ENCODE measurements at places on chromosomes 13 and 19.

- peak; percentile 79 for ATAC-seq
Observed at GRCh38 chr19:662962-663681, at the start of gene RNF126. Gene RNF126, minus strand, starts transcription at chr19:663214. Its CDS starts 93 bp downstream, at chr19:663121.

- ATAC-seq = no peak
Observed at GRCh38 chr13:101955764-101956163, 446.1 kb downstream of the FGF14 start.

DNA sequence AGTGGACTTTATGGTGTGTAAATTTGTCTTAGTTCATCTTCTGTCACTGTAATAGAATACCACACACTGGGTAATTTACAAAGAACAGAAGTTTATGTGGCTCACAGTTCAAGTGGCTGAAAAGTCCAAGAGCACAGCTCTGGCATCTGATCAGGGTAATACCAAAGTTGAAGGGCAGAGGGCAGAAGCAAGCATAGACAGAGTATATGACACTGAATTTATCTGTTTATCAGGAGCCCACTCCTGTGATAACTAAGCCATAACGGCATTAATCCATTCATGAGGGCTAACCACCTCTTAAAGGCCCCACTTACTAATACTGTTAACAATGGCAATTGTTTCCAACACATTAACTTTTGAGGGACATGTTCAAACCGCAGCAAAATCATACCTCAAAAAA is 4.0 kb upstream of the RFXAP start:
- ATAC-seq = no peak

DNA sequence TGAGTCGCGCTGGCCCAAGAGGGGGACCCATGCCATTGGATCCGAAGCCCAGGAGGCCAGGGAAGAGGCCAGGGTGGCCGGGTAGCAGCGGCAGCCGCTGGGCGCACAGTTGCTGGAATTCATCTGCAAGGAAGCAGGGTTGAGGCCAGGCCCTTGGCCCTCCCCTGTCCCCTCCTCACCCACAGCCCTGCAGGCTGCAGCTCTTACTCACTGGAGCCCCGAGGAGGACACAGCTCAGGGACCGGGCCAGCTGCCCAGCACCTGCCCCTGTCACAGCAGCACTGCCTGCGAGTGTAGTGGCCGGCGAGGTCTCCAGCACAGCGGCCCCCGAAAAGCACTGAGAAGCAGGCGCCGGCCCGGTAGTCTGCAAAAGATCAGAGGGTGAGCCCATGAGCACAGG is 11.2 kb downstream of the FBN3 start:
- ATAC-seq = no peak

DNA sequence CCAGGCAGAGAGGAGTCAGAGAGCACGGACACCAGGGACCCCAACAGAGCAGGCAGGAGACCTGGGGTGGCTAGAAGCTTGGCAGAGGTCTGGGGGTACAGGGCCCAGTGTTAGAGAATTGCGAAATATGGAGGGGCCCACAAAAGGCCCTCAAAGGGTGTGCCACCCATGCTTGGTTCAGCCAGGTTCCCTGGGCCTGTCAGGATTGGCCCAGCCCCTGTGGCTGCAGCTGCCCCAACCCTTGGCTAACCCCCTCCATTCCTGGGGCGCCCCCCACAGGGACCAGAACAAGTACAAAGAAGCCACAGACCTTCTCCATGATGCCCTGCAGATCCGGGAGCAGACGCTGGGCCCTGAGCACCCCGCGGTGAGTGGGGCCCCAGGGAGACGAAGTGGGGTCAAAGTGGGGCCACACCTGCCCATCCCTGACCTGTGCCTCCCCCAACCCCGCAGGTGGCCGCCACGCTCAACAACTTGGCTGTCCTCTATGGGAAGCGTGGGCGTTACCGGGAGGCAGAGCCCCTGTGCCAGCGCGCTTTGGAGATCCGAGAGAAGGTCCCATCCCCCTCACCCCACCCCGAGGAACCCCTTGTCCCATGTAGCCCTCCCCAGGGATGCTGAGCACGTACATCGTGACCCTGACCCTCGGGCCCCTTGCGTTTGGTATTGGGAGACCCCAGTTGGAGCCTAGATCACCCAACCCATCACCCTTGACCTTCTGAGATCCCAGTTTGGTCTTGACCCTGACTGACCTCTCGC is 8.0 kb downstream of the KLC3 start:
- ATAC-seq = no peak

DNA sequence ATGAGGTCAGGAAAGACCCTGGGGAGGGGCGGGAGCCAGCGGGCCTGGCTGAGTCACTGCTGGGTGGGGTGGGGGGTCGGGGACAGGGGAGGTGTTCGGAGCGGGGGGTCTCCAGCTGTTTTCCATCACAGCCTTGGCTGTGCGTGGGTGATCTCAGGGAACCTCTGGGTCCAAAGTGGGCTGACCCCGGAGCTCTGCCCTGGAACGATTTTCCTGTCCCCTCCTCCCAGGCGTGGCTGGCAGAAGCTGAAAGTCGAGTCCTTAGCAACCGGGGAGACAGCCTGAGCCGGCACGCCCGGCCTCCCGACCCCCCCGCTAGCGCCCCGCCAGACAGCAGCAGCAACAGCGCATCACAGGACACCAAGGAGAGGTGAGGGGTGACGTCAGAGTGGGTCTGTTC is 10.6 kb downstream of the TRIP10 start:
- no peak for ATAC-seq

- no peak for ATAC-seq
Observed at GRCh38 chr19:55084416-55084815, 8.7 kb downstream of the EPS8L1 start.

GRCh38 chr13:97333983-97334382 is 100.0 kb upstream of the RAP2A start:
- ATAC-seq = no peak

- no peak for ATAC-seq
Observed at GRCh38 chr13:100068133-100068931, 20.6 kb upstream of the PCCA start.

DNA sequence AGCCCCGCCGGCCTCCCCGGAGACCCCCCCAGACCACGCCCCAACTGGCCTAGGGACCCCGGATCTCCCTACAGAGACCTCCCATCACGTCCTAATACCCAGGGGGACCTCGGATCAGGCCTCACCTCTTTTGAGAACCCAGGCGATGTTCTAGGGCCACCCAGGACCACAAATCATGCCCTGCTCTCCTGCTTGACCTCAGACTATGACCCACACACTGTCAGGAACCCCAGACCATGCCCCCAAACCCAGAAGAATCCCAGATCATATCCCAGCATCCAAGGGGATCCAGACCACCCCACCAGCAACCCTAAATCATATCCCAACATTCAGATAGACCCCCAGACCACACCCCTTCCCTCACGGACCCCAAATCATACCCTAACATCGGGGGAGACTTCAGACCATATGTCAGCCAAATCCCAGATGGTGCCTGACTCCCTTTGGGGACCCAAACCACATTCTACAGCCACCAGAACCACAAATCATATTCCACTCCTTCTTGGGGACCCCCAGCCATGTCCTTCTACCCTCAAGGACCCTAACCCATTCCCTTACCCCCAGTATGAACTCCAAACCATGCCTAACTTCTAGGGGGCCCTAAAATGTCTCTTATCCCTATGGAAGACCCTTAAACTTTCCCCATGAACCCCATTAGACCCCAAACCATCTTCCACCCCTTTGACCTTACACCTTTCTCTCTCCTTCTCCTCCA is 611 bp upstream of the LRFN1 start:
- ATAC-seq = peak; percentile 13

DNA sequence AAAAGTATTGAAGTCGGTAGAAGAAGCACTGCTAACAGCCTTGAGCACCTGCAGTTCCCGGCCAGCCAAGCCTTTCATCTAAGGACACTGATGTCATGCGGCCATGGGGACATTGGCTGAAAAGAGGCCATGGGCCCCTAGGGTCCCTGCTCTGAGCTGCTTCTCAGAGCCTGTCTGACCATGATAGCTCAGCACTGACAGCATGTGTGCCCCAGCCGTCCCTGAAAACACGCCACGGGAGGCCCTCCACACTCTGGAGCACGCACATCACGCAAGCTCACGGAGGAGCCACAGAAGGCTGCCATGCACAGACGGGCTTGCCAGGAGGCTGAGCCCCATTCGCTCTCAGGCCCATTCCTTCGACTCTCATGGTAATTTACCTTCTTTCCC is 51.8 kb downstream of the MLLT1 start:
- ATAC-seq = no peak

DNA sequence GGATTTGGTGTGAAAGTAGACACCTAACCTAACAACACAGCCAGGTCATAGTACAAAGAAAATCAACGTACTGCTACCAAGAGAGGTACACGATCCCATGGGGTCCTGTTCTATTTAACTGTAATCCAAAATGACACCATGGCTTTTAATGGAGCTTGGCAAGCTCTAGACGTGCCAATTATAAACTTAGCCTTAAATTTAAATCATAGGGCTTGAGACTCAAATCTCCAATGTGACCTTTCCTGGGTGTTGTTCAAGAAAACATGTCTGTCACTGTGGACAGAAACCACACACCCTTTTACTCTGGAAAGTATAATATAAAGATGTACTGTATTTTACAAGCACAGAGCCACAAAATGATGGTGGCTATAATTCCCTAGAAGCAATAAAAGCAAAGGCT is 299.3 kb downstream of the ENOX1 start:
- no peak for ATAC-seq

DNA sequence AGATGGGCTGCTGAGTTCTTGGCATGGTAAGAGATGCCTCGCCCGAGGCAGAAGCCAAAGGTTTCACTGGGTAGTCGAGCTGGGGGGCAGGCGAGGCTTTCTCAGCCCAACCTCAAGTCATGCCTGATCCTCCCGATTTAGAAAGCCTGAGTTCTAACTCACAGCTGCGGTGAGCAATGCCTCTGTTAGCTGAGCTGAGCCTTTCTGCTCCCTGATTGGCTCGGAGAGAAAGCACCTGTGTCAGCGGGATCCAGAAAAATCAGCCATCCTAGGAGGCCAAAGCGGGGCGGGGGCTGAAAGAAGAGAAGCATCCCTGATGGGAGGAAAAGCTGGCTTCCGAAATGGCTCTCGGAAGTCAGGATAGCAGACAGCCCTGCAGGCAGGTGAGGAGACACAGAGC is 44.7 kb downstream of the CACNA1A start:
- no peak for ATAC-seq

DNA sequence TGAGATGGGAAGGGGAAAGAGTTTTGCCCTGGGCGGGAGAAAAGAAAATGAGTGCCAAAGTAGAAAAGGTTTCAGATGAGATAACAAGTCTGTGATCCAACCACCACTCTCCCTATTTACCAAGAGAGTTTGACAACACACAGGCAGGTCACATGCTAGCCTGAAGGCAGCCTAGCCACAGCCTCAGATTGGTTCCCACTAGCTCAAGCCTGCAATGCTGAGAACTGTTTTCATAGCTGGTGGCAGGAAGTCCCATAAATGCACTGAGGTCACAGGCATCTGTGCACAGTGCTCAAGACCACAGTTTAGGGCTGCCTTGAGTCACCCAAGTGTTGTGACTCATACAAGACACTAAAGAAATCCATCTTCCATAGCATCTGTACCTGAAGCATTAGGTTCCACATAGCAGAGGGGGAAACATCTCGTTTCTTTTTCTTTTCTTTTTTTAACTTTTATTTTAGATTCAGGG is 18.5 kb upstream of the POP4 start:
- no peak for ATAC-seq

- no peak for ATAC-seq
Observed at GRCh38 chr19:1486720-1487575, 3.2 kb downstream of the PCSK4 start.

GRCh38 chr19:13001166-13001501 is 5.9 kb downstream of the NFIX start:
- ATAC-seq = no peak

- ATAC-seq = no peak
Observed at GRCh38 chr13:109281017-109281902, 505.1 kb downstream of the IRS2 start.

DNA sequence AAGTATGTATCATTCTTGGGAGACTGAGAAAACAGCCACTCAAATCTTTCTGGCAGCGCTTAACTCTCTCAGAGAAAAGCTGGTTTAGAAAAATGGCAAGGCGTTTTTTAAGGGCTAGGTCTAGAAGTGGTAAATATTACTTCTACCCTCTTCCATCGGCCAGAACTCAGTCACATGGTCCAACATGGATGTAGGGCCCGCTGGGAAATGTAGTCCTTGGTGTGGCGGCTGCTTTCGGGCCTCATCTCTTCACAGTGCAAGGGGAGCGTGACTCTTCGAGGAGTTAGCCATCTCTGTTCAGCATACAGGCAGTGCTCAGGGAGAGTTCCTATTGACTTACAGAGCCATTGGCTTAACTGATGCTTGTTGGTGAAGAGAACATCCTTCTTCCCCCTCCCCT is 6.3 kb downstream of the VSTM2B start:
- ATAC-seq = no peak

DNA sequence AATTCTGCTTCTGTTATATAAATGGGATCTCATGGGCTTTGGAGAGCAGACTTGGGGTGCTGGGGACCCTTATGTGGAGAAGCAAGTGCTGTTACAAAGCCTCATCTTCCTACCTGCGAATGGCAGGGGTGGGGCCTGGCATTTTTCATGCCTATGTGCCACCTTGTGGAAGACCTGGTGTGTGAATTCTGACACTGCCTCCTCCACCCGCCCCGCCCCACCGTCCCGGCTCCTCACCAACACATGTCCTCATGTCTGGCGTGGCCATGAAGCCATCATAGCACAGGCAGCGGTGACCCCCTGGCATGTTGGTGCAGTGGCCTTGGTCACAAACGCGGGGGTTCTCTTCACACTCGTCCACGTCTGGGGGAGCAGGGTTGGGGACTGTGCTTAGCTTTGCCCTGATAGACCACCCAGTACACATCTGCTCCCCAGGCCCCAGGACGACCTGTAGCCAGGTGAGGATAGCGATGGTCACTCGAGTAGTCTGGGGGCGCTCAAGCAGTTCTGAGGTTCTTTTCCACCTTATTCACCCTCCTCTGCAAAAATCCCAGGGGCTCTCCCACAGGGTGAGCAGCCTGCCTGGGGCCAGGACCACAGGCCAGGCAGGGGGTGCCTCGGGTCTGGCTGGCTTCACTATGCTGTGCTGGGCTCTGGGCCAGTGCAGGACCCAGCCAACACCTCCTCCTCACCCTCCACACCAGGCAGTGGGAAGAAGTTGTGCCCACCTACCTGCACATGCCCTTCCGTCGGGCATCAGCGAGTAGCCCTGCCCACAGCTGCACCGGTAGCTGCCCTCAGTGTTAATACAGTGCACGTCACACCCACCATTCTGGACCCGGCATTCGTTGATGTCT is 32.7 kb downstream of the FBN3 start:
- peak; percentile 40 for ATAC-seq

GRCh38 chr19:1259206-1259875 is 9.8 kb upstream of the CIRBP start:
- peak; percentile 44 for ATAC-seq

Data from stimulated activated memory B cell treated with anti-CD40 and anti-IgM and Interleukin-4, amounts not matched to agents 10 μg/mL and 1 μg/mL and 100 μg/mL, for 72 hours (primary cell).